Keratinocyte (primary cell): ENCODE measurements at places on chromosomes 7 and 10.

DNA sequence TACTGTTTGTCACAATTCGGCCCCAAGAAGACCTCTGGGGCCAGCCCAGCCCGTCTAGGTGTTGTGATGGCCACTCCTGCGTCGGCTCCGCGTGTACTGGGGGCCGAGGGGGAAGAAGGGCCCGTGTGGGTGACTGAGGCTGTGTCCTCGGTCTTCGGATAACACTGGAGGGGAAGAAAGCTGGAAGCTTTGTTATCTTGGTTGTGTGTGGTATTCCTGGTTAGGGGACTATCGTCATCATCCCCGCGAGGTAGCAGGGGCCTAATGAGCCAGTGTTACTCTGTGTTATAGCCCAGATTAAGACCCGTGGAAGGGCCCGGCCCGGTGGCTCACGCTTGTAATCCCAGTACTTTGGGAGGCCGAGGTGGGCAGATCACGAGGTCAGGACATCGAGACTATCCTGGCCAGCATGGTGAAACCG is 854 bp downstream of the MTG1 start:
- no peak for DNase-seq

- DNase-seq, result no peak
These were observed 472.4 kb downstream of the TFEC start for GRCh38 chr7:115558161-115558560.

DNA sequence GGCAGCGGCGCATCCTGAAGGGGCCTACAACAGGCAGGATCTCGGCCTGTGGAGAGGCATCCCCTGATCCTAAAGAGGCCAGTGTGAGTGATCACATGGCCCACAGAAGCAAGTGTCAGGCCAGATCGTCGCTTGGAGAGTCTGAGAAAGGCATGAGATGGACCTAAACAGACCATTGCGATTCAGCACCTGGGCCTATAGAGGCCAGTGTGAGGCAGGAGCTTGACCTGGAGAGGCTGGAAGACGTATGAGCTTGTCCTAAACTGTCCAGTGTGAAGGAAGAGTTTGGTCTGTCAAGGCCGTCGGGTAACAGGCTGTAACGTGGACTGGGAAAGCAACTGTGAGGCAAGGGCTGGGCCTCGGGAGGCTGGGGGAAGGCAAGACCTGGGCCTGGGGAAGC is 172.6 kb downstream of the TPST1 start:
- DNase-seq, result no peak

- no peak for DNase-seq
These were observed 18.6 kb downstream of the GOLGA7B start for GRCh38 chr10:97868134-97868685.

DNA sequence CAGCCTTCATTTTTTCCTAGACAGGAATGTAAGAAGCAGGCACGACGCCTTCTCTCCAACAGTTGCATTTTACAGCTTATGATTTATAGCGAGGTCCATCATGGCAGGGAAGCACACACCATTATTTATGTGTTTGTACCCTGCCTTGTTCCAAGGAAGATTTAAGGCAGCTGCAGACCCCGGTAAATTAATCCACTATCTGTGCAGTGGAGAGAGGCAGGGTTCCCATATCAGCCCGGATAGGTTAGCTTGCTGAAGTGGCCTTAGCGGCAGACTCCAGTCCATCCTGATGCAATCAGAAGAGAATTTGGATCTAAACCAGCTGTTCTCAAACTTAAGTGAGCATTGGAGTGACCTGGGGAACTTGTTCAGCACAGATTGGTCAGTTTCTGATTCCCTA is 359.4 kb downstream of the GALNT17 start:
- no peak for DNase-seq

GRCh38 chr10:110992006-110992800 is 72.8 kb downstream of the SHOC2 start:
- DNase-seq, result no peak

DNA sequence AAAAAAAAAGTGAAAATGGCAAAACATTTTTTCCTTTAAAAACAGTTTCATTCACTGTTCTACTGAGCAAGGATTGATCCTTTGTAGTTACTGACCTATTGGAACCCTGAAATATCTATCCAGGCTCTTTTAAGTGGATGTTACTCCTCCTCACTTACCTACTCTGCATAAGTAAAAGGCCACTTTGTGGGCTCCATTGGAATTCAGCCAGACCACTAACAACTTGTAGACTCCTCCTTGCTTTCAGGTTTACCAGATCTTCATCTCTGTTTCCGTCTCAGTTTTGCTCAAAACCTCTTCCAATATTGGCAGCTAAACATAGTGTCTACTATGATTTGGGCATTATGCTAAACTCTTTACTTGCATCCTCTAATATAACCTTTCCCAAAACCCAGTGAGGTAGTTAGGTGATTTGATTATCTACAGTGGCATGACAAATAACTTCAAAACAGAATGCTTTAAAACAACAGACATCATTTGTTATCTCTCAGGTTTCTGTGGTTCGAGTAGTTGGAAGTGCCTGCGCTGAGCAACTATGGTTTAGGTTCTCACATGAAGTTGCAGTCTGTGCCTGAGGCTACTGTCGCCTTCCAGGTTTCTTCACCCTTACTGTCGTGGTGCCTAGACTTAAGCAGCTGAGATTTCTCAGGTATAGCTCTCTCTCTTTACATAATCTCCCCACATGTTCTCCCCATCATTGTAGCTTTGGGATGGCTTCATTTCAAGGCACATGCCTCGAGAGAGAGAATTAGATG is 698.2 kb downstream of the REEP3 start:
- DNase-seq, result no peak

GRCh38 chr7:17940951-17941431 is 697 bp upstream of the SNX13 start:
- no peak for DNase-seq

DNA sequence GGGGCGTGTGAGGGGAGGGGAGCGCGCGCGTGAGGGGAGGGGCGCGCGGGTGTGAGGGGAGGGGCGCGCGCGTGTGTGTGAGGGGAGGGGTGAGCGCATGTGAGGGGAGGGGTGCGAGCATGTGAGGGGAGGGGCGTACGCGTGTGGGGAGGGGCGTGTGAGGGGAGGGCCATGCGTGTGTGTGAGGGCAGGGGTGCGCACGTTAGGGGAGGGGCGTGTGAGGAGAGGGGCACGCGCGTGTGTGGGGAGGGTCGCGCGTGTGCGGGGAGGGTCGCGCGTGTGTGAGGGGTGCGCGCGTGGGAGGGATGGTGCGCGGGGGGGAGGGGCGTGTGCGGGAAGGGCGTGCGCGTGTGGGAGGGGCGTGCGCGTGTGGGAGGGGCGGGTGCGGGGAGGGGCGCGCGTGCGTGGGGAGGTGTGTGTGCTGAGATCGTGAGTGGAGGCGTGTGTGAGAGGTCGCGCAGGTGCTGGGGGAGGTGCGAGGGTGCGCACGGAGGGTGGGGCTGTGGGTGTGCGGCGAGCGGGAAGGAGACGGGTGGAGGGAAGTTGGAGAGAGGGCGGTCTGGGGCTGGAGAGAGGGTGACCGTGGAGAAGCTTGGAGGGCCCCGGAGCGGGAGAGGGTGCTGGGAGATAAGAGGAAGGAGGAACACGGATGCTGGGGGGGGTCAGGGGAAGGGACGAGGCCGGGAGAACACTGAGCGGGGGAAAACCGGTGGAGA is 19.7 kb downstream of the MXI1 start:
- DNase-seq, result no peak

- DNase-seq, result no peak
These were observed 133.2 kb upstream of the FAM171A1 start for GRCh38 chr10:15504101-15504840.

GRCh38 chr7:135769005-135769802 is 20.6 kb upstream of the FAM180A start:
- no peak for DNase-seq

GRCh38 chr10:103041391-103041790 is 123.3 kb downstream of the CNNM2 start:
- no peak for DNase-seq

DNA sequence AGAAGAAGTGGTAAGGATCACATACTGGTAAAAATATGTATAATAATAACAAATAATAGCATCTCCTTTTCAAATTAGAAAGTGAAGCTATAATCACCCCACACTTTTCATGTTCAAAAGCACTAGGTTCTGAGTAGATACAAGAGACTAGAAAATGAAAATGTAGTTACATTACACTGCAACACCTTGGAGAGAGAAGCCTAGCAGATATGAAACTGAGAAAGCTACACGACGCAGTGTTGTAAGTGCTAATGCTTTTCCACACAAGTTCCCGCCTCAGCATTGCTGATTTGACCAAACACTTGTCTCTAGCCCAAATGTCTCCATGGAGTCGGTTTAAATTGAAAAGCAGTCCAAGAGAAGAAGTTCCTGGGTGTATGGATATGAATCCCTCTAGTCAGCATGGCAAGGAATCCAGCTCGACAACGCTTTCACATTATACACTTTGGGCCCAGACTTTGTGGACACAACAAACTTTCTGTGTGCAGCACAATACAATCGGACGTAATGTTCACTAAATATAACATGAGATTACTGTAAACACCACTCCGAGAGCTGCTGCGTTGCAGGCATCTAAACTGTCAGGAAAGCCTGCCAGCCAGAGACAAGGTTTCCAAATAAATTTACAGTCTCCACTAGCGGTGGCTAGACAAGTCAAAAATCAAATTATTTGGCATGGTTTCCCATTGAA is 1.7 kb downstream of the PDE1C start:
- DNase-seq, result no peak

DNA sequence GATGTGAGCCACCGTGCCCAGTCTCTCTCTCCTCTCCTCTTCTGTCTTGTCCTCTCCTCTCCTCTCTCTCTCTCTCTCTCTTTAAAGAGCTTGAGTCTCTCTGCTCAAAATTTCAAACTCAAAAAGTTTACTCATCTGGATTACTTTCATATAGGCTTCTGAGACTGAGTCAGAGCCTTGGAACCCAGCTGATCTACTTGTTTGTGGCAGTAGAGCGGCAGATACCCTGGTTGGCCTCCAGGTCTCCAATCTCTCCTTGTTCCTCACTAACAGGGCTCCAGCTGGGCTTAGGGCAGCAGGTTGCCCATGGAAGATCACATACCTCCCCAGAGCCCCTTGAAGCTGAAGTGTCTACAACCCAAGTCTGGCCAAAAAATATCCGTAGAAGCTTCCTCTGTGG is 51.0 kb downstream of the HHEX start:
- no peak for DNase-seq

DNA sequence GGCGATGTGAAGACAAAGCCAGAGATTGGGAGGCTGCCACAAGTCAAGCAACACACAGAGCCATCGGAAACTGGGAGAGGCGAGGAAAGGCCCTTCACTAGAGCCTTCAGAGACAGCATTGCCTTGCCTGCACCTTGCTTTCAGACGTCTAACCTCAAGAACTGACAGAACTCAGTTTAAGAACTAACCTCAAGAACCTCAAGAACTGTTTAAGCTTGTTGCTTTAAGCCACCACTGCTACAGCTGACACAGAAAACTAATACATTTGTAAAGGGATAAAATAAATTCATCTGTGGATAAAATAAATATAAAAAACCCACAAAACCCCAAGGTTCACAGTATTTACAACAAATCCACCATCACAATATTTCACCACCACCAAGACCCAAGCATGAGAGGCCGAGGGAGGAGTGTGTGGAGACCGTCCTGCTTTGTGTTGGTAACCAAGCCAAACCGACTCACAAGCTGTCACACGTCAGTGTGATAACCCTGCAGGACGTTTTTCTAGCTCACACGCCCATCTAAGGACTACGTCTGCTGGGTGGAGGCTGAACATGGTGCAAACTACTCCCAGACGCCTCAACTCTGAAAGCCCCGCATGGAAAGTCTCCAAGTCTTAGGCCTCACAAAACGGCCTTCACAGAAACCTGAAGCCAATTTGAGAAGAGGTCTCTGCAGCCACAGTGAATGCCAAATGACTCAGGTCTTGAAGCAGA is 116.8 kb downstream of the ABLIM1 start:
- DNase-seq, result no peak

DNA sequence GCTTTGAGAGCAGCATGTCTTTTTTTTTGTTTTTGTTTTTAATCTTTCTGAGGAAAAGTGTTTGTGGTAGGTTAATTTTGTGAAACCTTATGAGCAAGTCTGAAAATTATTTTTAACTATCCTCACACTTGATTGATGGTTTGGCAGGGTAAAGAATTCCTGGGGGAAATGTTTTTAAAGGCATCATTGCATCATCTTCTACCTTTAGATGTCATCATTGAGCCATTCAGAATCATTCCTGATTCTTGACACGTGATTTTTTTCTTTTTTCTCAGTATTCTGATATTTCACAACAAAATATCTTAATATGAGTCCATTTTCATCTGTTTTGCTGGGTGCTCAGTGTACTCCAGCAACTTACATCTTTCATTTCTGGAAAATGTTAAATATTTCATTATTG is 28.3 kb downstream of the PALS2 start:
- DNase-seq, result no peak

- DNase-seq, result no peak
These were observed 13.7 kb upstream of the WAPL start for GRCh38 chr10:86535132-86535882.

DNA sequence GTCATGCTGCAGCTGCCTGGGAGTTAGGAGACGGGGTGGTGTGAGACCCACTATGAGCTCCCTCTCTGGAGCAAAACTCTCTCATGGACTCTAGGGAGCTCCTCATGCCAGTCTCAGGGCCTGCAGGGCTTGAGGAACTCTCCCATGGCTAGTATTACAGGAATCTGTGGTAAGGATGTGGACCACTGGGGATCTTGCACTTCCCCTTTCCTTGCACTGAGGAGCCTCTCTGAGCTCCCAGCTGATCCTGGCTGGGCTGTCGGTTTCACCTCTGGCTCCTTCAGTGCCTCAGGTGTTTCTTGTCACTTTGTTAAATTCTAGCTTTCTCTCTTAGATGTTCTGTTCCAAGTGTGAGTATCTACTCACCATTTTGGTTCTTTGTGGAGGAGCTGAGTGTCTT is 71.6 kb upstream of the IMMP2L start:
- no peak for DNase-seq

GRCh38 chr10:87551326-87551725 is 46.6 kb downstream of the MINPP1 start:
- DNase-seq, result no peak

- no peak for DNase-seq
These were observed 7.1 kb downstream of the NUDT1 start for GRCh38 chr7:2248984-2249694.

- peak; percentile 30 for DNase-seq
These were observed 73.3 kb downstream of the PRPF18 start for GRCh38 chr10:13659887-13660550.

DNA sequence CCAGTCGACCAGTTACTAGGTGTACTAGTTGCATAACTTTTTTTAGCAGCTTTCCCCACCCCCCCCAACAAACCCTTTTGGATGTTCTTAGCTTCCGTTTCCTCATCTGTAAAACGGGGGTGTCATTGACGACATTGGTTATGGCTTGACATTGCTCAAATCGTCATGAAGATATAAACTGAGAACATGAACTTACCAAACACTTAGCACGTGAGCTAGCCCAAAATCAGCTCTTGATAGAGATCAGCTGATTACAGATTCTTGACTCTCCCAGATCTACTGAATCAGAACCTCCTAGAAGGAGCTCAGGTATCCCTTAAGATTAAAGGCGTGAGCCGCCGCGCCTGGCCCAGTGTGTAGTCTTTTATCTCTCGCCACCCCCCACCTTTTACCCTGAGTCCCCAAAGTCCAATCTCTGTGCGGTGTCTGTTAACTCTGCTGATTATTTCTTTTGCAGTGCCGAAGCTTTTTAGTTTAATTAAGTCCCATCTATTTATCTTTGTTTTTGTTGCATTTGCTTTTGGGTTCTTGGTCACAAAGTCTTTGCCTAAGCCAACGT is 1.0 kb upstream of the GNA12 start:
- DNase-seq, result no peak
